B cell (primary cell): ENCODE measurements at places on chromosomes 3 and 15. TPM values are rescaled to one million over a fixed set of nuclear protein-coding genes. Genes with fewer than 3 reads are reported as not detected.
A peak's percentile ranks its signal among the peaks of the same experiment; 100 is the strongest.

- no peak for DNase-seq
Measured at GRCh38 chr3:19331931-19332330, 183.6 kb downstream of the KCNH8 start.

DNA sequence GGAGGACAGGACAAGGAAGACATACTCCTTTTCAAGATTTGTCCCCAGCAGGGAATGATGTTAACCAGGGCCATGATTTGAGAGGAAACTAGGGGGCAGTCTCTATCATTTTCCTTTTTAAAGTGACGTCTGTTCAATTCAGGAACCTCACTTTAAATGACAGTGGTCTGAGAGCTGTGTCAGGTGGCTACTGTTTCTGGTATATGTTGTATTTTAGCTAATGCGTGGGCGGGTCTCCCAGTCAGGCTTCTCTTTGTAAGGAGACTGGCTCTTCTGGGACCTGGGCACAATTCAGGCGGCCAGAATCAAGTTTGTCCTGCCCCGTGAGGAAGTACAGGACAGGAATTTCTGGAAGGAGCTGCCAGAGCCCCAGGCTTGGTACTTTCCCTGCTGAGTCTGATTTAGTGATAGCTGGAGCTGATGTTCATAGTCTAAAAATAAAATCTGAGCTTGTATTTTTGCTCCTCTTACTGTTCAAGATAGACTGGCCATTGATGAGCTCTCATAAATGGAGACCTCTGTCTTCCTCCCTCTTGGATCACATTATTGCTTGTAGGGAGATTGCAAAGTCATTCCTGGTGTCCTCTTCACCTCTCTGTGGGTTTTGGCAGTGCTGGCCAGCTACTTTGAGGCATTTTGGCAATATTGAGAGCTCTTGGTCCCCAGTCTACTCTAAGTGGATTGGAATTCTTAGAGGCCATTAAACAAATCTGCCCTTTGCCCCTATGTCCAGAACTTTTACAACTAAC, 25.6 kb downstream of the SQOR start:
- DNase-seq: no peak

DNA sequence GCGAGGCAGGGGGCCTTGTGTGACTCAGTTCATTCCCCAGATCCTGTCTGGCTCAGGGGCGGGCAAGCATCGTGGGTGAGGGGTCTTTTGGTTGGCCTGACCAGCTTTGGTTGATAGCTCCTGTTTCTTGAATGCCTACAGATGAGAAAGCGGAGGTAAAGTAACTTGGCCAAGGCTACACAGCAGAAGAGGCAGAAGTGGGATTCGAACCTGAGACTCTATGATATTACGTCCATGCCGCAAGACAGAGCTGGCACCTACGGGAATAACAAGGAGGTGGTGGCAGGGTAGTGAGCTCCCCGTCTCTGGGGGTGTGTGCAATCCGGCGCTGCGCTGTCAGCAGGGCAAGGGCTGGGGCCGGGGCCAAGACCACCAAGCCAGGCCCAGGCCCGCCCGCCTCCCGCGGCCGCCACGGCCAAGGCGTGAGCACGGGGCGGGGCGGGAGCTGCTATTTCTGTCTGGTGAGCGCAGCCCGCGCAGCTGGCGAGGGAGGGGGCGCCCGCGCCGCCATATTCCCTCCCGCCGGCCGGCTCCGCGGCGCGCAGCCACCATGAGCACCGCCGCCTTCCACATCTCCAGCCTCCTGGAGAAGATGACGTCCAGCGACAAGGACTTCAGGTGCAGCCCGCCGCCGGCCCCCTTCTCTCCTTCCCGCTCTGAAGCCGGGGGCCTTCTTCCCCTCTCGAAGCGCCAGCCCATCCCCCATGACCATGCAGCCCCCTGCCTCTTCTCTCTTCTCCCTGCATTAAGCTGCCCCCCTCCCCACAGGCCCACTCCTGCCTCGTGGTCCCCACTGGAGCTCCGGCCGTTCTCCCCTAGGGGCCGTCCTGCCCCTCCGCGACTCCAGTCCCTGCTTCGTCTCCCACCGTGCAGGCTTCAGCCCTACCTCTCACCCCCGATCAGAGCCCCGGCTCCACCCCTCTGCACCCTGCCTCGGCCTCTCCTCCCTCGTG, at the start of gene CAND2:
CAND2 (plus strand) TSS at position 510 of the 953 bp plus-strand sequence; CDS start at position 551, 41 bp downstream.
- DNase-seq: peak; percentile 65

DNA sequence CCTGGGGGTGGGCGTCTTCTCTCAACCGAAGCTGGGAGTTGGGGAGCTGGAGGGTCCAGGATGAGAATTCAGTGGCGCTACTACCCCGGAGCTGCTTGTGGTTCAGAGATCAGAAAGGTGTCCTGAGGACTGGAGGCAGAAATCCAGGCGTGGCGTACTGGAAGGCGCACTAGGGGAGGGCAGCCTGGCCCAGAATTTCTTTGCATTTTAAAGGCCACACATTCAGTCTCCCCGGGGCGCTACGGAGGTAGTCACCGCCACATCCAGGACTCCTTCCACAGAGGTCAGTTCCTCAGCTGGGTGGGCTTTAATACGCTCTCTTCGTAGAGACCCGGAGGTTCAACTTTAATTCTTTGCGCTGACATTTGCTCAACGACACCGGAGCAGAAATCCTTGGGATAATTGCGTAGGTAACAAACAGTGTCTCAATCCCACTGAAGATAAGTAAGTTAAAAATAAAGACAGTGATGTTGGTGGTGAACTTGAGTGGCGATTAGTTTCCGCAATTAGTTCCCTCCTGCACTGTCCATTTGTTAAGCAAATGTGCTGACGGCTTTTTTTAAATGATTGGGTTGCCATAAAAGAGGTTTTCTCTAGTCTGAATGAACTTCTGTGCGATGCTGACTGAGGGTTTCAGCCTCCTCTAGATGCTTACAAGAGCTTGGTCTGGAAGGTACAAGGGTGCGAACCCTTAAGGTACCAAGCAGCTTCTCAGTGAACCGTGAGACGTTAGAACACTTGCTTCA, 535 bp downstream of the MCTP2 start:
- peak; percentile 57 for DNase-seq

GRCh38 chr15:65981837-65982626, 112.7 kb downstream of the RAB11A start:
- peak; percentile 83 for DNase-seq

- peak; percentile 78 for DNase-seq
Measured at GRCh38 chr3:141412087-141412935, 44.0 kb downstream of the ZBTB38 start.

GRCh38 chr15:89141885-89142284, 53.6 kb downstream of the ABHD2 start:
- DNase-seq: no peak

DNA sequence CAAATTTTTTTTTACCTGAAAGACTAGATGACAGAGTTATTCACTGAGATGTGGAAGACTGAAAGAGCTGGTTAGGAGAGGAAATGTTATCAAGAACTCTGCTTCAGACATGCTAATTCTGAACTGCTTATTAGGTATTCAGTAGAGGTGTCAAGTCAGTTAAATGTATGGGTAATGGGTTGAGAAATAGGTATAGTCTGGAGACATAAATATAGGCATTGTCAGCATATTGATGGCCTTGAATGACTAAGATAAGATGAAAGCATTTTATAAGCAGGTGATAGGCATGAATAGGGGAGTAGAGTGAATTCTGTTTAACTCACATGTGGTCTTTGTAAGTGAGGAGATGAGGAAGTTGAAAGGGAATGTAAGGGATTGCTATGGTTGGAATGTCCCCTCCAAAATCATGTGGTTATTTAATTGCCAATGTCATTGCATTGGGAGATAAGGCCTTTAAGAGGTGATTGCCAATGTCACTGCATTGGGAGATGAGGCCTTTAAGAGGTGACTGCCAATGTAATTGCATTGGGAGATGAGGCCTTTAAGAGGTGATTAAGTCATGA, 904.2 kb downstream of the CADM2 start:
- no peak for DNase-seq

DNA sequence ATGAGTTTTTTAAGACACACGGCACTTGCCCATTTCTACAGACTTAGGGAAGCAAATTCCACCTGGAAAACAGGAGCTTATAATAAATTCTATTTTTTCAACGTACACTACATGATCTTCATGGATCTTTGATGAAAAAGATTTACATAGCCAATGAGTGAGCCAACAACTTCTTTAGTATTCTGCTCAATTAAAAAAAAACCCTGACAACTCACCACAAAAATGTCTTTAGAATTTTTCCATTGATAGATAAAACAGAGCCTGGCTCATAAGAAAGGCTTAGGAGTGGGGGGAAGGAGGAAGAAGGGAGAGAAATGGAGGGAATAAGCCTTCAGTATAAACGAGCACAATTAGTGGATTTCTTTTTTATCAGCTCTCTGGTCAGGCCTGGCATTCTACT, 126.7 kb downstream of the ATP10A start:
- DNase-seq: no peak

DNA sequence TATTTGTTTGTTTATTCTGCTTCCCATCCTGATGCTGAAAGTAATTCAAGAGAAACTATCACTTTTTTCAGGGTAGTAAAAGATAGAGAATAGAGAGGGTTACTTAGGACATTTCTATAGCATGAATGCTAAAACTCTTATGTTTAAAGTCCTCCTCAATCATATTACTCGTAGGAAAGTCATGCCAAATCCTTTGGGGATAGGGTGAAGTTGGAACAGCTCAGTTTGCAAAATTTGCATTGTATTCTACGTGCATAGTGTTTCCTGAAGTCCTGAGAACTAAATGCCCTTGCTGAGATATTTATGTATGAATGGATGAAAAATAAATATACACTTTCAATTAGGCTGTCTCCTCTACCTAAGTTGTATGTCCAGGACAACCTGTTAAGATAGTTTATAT, 14.6 kb downstream of the PLSCR5 start:
- no peak for DNase-seq

- peak; percentile 5 for DNase-seq
Measured at GRCh38 chr15:34609102-34610057, 25.9 kb upstream of the GOLGA8B start.

- DNase-seq: no peak
Measured at GRCh38 chr3:53865732-53866499, 16.0 kb downstream of the ACTR8 start.

GRCh38 chr3:140602781-140603180, 75.1 kb upstream of the TRIM42 start:
- no peak for DNase-seq

- no peak for DNase-seq
Measured at GRCh38 chr3:143187111-143187510, 67.5 kb downstream of the CHST2 start.

- no peak for DNase-seq
Measured at GRCh38 chr3:177571944-177572315, 374.6 kb upstream of the TBL1XR1 start.

DNA sequence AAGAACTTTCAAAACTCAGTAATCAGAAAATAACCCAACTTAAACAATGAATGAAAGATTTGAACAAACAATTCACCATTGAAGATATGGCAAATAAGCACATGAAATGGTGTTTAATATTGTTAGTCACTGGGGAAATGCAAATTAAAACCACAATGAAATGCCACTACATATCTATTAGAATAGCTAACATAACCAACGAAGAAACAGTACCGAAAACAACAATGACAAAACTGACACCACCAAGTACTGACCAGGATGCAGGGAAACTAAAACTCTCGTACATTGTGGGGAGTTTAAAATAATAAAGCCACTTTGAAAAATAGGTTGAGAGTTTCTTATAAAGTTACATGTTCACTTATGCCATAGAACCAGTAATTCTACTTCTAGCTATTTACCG, 69.1 kb downstream of the KBTBD8 start:
- no peak for DNase-seq

DNA sequence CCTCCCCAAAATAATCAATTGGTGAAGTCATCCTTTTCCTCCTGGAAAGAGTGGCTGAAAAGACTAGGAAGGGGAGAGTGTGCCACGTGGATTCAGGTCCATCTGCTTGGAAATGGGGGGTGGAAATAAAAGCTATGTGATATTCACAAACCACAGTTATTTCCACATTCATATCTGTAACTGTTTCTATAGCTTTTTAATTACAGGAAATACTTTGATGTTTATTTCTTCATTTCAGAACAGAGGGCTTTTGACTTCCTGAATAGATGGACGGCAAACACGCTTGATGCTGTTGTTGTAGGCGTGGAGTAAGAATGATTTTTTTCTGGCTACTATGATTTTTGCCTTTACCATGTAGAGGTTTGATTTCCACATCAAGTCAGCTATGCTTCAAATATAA, 10.1 kb downstream of the AADACL2 start:
- no peak for DNase-seq

DNA sequence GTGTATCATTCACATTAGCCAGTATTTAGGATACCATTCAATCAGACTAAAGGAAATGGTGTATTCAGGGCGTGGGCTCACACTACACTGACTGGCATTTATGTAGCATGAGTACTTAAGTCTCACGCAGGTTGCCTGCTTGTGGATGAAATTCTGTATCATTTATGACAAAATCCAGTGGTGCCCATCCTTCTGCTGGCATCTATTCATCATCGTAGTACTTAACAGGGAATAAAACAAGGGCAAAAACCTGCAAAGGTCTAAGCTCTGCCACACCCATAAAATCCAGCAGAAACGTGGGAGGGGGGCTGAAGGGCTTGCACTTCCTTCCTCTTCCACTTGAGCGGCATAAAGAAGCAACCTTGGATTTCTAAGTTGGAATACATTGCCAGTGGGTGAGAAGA, 2.7 kb downstream of the GAP43 start:
- no peak for DNase-seq

Gene ALDH1A2
- total RNA-seq: not detected in 2 replicates

Gene MAPKBP1
- total RNA-seq: 59.2 and 65.5 TPM in 2 replicates

Gene SCG5
- not detected in 2 replicates for total RNA-seq

Gene HIGD1A
- 16.5 and 18.4 TPM in 2 replicates for total RNA-seq

Gene POPDC2
- 6.0 and 8.0 TPM in 2 replicates for total RNA-seq

Gene DISP2
- 0.15 and 0.71 TPM in 2 replicates for total RNA-seq
